GM12878 (cell line): ENCODE measurements at places on chromosomes 1 and 21. TPM values are rescaled to one million over a fixed set of nuclear protein-coding genes. Genes with fewer than 3 reads are reported as not detected.

- H3K36me3 ChIP-seq: no peaks in the 10 kb centered on the region; the same call in 1 of the 2 replicates
- peak overlapping the region; percentile 40; the same call in 1 of the 2 replicates for H3K27ac ChIP-seq
- peaks cover 17% of the 10 kb centered on the region for H3K4me1 ChIP-seq
- H3K27me3 ChIP-seq: no peaks in the 10 kb centered on the region
- no peak overlapping the region for H3K4me3 ChIP-seq
These were observed 11.1 kb upstream of the ARHGEF2 start for GRCh38 chr1:155989242-155990004.

IFI44 gene
- polyA plus RNA-seq: 38.7 and 40.9 TPM in 2 replicates

DNA sequence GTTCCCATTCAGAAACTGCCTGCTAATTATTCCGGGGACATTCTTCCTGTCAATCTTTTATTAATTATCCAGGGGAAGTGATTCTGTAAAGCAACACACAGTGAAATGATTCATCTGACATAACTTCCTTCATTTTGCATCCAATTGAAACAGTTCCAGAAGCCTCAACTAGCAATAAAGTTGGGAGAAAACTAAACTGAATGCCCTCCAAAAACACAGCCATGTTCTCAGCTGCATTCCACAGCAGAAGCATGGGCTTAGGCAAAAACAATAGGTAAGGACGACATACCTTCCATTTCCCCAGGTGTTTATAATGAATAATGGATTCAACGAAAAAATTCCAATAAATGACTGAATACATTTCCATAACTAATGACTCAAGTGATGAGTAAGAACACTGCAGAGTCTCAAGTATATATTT, 36.9 kb upstream of the TARBP1 start:
- H3K4me3 ChIP-seq: no peak overlapping the region
- no peaks in the 10 kb centered on the region for H3K27me3 ChIP-seq
- no peak for DNase-seq

S100A9 gene
- polyA plus RNA-seq: 0.31 and 0.67 TPM in 2 replicates

DNA sequence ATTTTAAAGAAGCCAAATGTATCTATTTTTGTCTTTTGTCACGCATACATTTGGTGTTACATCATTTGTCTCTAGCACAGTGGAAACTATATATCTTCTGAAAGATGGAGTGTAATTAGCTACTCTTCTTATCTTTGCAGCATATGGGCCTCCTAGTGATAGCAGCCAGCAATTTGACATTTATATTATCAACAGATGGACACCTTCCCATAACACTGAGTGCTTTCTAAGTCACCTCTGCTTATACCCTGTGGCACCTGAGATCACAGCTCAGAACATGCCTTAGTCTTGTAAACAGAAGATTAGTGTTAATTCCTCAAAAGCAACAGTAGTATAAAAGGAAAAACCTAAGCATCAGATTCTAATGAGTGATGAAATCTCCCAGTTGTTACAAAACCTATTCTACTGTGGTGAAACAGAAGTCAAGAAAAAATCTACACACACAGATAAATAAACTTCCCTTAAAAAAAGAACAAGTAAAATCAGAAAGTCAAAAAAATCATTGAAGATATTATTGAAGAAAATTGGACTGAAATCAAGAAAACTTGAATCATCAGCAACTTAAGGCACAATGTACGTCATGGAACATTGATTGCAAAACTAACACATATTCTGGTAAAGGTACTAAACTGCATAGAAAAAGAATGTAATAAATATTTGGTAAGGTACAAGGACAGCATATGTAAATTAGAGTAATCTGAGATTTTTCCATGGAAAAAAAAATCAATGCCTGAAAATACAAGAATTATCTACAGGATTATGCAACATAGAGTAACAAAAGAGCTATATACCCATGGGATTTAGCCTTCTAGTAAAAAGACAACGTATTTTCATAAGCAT, 61.7 kb downstream of the KCNT2 start:
- H3K4me3 ChIP-seq: no peak overlapping the region
- no peaks in the 10 kb centered on the region for H3K4me1 ChIP-seq
- no peak overlapping the region for H3K27ac ChIP-seq
- no peak for DNase-seq
- no peaks in the 10 kb centered on the region for H3K27me3 ChIP-seq

PTPRC gene
- polyA plus RNA-seq: 117 TPM in 2 replicates

HAO2 gene
- polyA plus RNA-seq: not detected in 2 replicates

SLC2A5 gene
- polyA plus RNA-seq: 18.7 and 19.9 TPM in 2 replicates

DNA sequence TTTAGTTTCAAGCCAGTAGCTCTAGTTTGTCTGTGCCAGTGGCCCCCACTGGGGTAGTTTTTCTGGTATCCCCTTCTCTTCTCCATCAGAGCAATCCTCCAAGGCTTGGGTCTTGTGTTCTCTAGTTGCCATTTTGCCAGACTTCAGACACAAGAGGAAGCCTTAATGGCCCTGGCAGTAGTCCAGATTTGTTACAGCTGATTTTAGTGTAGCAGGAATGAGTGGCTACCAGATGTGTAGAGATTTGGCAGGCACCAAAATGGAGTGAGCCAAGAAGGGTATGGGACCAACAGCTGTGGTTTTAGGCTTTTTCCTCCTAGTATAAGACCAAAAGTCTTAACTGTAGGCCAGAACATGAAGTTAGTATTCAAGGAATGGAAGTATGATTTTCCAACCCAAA, 56.8 kb downstream of the ACP6 start:
- no peak overlapping the region for H3K4me3 ChIP-seq
- H3K27me3 ChIP-seq: no peaks in the 10 kb centered on the region
- peaks cover 13% of the 10 kb centered on the region for H3K36me3 ChIP-seq
- peaks cover 19% of the 10 kb centered on the region for H3K4me1 ChIP-seq
- no peak for DNase-seq
- no peak overlapping the region for H3K27ac ChIP-seq

DNA sequence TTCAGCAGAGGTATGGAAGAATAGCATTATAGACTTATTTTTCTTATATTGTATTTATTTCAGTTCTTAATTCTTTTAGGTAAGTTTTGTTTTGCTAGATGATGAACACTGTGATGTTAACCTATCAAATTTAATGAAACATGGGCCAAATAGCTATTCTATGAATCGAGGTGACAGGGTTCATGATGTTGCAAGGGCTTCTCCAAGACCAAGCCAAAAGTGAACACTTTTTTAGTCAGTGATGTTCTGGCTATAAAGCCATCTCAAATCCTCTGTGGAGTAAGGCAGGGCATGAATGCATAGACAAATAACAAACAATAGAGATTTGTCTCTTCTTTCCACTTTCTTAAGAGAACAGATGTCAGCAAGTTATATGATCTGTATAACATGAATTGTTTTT, 26.7 kb downstream of the C1orf146 start:
- DNase-seq: no peak
- no peak overlapping the region for H3K27ac ChIP-seq
- H3K27me3 ChIP-seq: no peaks in the 10 kb centered on the region

DNA sequence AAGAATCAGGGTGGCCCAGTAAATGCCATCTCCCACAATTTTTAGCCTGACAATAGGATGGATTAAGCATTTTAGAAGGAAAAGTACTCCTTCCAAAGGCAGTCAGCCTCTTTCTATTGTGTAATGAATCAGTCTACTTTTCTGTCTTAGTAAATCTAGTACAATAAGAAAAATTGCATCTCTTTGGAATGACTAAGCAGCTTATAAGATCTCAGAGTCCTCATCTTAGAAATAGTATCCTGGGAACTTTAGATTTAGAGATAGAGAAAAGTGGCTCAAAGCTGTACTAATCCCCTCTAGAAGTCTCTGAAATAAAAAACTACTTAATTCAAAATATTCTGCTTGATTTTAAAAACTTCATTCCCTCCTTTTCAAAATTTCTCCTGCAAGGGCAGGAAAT, 81.4 kb downstream of the SLC44A5 start:
- H3K27ac ChIP-seq: no peak overlapping the region
- H3K4me3 ChIP-seq: no peak overlapping the region
- DNase-seq: no peak
- H3K4me1 ChIP-seq: no peaks in the 10 kb centered on the region
- no peaks in the 10 kb centered on the region for H3K36me3 ChIP-seq

DNA sequence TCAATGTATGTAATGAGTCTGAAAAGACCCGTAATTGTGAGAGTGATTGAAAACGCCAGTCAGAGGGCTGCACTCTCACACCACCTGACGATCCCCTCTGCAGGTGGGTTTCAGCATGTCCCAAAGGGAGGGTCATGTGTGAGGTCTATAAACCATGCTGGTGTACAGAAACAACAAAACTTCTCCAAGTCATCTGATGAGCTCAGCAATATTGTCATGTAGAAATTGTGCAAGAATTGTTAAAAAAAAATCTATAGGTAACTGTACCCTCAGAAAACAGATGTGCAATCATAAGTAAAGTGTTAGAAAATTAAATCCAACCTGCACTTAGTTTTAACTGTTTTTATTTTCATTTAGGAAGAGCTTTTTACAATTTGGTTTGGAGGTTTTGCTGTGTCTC, 152.5 kb downstream of the PCBP3 start:
- H3K4me3 ChIP-seq: no peak overlapping the region
- H3K27ac ChIP-seq: no peak overlapping the region
- H3K4me1 ChIP-seq: no peaks in the 10 kb centered on the region
- H3K27me3 ChIP-seq: no peaks in the 10 kb centered on the region
- DNase-seq: no peak

- no peak overlapping the region for H3K27ac ChIP-seq
- no peaks in the 10 kb centered on the region for H3K27me3 ChIP-seq
- H3K4me1 ChIP-seq: peaks cover 7% of the 10 kb centered on the region
- no peak overlapping the region for H3K4me3 ChIP-seq
These were observed 58.8 kb downstream of the PRKCZ start for GRCh38 chr1:2108877-2109580.

DNA sequence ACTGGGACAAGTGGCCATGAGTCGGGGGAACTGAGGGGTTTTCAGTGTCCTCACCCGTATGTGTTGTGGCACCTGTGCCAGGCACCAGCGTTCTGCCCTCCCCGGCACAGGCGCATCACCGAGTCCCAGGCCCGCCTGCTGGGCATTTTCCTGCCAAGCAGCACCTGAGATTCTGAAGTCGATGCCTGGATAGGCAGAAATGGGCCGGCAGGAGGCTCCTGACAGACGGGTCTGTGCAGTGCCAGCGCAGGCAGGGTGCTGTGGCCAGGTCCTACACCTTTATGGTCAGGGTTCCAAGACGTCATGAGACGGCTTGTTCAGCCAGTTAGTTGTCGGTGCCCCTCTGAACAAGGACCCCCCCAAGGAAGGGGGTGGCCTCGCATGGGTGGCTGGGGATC, 10.6 kb downstream of the FAAP20 start:
- no peaks in the 10 kb centered on the region for H3K27me3 ChIP-seq
- H3K4me3 ChIP-seq: no peak overlapping the region
- DNase-seq: no peak
- H3K4me1 ChIP-seq: no peaks in the 10 kb centered on the region

DNA sequence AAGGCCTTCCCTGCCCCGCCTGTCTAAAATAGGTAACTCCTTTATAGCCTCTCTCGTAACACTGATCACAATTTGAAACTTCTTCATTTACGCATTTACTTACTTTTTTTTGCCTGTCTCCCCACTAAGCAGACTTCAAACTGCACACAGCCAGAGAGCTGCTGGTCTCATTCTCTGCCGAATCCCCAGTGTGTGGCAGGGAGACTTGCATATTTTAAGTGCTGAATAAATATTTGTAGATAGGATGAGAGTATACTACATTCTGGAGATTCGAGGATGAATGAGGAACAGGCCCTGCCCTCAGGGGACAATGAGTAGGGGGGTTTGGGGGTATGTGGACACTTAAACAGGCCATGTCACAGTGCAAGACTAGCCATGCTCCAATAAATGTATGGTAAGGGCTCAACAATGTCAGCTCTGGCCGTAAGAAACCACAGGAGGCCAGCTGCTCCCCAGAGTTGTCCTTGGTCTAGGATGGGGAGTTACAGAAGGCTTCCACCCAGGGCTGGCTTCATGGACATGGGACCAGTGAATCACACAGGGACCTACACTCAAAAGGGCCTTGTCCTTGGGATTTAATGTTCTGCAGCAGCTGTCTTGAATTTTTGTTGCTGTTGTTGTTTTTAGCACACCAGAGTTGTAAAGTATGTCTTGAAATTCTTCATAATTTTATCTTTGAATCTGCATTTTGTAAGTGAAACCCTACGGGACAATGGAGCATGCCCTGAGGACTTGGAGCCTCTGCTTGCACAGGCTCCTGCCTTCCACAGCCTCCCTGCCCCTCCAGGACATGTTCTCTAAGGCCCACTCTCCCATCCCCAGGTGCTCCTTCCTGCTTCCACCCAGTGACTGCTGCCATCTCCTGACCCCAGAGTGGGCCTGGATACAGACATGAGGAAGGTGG, 8.5 kb downstream of the DIO1 start:
- H3K4me3 ChIP-seq: no peak overlapping the region
- no peaks in the 10 kb centered on the region for H3K27me3 ChIP-seq
- H3K27ac ChIP-seq: no peak overlapping the region
- H3K36me3 ChIP-seq: no peaks in the 10 kb centered on the region
- no peaks in the 10 kb centered on the region for H3K4me1 ChIP-seq

PDE9A gene
- not detected in 2 replicates for polyA plus RNA-seq

GRCh38 chr1:59879574-59879973, 47.0 kb downstream of the CYP2J2 start:
- H3K4me1 ChIP-seq: no peaks in the 10 kb centered on the region
- no peak overlapping the region for H3K4me3 ChIP-seq
- no peak overlapping the region for H3K27ac ChIP-seq
- no peaks in the 10 kb centered on the region for H3K27me3 ChIP-seq
- DNase-seq: no peak

DNA sequence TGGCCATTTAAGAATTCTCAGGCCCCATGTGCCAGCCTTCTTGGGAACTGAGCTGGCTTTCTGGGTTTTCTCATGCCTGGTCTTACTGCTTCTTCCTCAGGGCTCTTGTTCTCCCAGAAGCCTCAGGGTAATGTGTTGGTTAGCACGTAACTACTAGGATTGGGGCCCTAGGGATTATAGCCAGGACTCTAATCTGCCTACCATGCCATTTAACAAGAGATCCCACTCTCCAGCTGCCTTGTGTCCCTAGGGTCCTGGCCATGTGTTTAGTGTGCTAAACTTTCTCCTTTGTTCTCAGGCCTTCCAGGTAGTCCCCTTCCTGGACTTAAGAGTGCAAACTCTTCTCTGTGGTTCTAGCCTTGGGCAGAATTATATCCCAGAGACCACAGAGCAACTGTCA, 2.2 kb upstream of the SH3BGRL3 start:
- 0 out of 2 replicates have a peak overlapping the region, but pooled peaks have one; percentile 13 for H3K27ac ChIP-seq
- no peak overlapping the region for H3K4me3 ChIP-seq
- DNase-seq: no peak
- peaks cover 42% of the 10 kb centered on the region for H3K4me1 ChIP-seq
- no peaks in the 10 kb centered on the region for H3K27me3 ChIP-seq
- H3K36me3 ChIP-seq: peaks cover 14% of the 10 kb centered on the region
